ENCODE measurements at places on chromosomes 16 and 17.

GRCh38 chr17:77802333-77802615 lies 156.2 kb upstream of the TNRC6C start:
- DNase-seq = no peak

DNA sequence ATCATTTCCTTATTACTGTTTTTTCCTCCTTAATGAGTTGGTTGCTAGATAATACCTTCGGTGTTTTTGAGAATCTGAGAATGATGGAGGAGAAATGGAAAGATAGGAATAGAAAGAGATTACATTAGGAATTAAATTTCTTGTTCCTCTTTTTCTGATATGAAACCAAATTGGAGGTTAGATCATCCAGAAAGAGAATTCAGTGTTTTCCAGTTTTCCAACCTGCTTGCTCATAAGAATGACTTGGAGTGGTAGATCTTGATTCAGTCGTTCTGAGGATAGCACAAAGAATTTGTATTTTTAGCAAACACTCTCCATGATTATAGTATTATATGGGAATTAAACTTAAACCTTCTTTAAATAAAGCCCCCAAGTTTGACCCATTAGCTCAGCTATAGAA lies 35.9 kb downstream of the PITPNC1 start:
- no peak for DNase-seq

DNA sequence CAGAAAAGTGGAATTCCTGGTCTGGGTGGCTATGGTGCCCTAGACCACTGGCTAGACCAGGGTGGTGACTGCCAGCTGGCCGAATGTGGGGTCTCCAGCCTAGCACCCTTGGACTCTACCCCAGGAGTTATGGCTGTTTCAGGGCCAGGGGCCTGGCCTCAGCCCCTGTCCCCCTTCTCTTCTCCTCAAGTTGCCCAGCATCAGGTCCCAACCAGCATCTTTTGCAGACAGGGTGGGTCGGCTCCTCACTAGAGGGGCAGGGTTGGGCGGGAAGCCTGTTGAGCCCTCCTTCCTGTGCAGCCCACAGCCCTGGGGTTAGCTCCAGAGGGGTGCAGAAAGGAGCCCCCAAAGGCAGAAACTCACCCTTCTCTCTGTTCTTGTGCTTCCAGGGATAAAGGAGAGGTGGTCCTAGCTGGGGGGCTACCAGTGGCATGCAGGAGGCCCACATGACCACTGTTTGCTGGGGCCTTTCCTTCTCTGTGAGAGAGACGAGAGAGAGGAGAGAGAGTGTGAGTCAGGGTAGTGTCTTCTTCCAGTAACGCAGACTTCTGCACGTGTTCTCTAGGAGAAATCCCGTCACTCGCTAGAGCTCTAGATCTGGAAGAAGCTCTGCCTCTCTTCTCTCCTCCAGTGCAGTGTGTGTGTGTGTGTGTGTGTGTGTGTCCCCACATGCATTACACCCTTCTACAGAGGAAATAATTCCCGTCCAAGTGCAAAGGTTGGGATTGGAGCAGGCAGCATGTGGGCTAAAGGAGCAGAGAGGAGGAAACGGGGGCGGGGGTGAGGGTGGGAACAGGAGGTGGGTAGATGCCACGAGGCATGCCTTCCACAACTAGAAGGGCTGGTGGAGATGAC lies 209.4 kb downstream of the SEC14L1 start:
- no peak for DNase-seq

DNA sequence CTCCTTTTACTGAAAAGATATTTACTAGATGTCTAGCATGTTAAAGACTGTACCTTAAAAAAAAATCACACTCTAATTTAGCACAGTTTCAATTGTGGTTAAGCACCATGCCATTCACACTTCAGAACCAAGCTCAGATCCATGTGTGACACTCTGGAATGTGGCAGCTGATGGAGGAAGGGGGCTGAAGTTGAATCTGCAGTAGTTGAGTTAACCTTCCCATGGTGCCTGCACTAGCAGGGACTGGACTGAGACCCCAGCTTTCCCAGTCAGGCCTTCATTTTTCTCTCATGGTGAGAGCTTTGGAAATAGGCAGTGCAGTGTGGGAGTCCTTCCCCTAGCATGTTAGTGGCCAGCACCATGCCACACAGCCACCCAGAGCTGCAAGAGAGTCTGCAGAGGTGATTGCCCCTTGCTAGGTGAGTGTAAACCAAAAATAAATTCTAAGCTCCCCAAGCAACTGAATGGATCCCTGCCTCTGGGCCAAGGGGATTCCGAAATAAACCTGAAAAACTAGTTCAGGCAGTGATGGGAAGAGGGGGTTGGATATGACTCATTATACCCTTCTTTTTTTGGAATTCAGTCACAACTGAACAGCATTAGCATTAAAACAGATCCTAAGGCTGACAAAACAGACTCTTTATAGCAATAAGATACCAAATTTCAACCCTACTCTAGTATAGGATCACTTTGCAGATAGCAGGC lies 208.5 kb downstream of the WWOX start:
- DNase-seq = no peak

GRCh38 chr17:58150394-58150793 lies 2.2 kb downstream of the OR4D1 start:
- no peak for DNase-seq

GRCh38 chr16:9964426-9964825 lies 217.8 kb downstream of the GRIN2A start:
- DNase-seq = no peak

DNA sequence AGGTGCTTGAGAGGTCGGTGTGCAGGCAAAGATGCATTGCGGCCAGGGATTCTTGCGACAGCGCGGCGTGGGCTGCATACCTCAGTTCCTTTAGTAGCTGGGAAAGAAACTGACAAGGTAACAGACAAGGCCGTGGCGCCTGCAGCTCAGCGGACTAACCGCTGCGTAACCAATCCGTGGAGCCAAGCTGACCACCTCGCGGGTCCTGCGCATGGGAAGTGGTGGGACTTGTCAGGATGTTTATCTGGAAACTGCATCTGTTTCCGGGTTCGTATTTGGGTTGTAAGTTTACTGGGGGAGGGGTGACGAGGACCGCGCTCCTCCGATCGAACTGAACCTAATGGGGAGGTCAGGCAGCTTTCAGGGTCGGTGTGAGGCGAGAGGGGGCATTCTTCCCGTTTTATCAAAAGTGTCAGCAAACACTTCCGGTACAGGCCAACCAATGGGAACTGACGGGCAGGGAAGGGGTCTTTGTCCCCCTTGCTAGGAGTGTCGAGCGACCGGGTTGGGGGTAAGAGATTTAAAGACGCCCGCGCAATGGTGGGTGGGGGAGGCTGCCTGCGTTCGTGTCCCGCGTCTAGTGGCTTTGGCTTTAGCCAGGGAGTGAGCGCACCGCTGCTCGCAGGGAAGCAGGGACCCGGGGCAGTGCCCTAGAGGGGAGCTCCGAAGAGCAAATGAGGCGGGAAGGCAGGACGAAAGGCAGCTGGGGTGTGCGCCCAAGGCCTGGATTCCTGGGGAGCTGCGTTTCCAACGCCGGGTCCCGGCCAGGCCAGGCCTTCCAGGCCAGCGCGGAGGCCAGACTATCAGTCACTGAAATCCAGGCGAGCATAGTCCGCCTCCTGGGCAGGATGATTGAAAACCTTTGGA lies 7.0 kb downstream of the IRX6 start:
- DNase-seq = no peak

- DNase-seq = no peak
Measured at GRCh38 chr17:37576281-37576680, 32.9 kb downstream of the SYNRG start.

- DNase-seq = no peak
Measured at GRCh38 chr16:55662644-55663031, 6.8 kb downstream of the SLC6A2 start.

DNA sequence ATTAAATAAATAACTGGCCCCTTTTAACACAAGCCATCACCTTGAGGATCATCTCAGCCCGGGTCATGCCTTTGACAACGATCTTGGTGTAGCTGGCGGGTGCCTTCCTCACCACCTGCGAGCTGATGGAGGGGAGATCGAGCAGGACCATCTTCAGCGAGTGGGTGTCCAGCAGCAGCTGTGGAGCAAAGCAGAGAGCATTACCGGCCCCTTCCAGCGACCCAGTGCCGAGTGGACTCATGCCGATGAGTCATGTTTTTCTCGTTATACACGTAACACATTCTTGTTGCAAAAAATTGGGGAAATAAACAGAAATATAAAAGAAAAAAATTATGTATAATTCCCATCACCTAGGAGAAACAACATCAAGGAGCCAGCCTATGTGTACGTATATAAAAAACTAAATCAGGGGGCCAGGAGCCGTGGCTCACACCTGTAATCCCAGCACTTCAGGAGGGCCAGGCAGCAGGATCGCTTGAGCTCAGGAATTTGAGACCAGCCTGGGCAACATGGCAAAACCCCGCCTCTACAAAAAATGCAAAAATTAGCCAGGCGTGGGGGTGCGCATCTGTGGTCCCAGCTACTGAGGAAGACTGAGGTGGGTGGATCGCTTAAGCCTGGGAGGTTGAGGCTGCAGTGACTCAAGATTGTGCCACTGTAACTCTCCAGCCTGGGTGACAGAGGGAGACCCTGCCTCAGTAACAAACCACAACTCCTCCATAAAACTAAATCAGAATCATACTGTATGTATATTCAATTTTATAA lies 169.1 kb upstream of the RPH3AL start:
- no peak for DNase-seq

DNA sequence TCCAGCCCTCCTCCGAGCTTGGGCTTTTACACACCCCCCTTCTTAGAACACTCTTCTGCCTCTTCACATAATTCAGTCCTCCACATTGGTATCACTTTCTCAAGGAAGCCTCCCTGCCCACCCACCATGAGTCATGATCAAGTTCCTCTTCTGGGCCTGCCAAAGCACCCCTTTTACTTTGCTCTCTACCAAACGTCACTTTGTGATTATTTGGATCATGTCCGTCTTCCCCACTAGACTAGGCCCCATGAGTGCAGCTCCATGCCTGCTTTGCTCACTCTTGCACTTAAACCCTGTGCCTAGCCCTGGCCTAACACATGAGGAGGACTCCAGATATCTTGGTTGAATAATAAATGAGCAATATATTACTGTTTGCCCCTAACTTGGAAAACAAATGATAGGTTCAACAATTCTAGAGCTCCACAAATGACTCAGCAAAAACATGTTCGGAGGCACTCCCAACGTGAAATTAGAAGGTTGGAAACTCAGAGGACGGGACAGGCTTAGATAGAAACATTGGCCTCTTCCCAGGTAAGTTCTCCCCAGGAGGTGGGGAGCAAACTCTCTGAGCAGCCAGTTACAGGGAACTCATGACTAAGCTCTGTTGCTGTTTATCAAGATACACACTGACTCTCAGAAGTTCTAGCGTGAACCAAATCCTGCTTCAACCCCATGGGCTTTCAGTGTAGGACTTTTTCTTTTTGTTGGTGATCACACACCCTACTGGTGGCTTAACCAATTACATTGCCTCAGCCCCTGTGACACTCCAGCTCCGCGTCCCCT lies 28.3 kb downstream of the G6PC1 start:
- no peak for DNase-seq

DNA sequence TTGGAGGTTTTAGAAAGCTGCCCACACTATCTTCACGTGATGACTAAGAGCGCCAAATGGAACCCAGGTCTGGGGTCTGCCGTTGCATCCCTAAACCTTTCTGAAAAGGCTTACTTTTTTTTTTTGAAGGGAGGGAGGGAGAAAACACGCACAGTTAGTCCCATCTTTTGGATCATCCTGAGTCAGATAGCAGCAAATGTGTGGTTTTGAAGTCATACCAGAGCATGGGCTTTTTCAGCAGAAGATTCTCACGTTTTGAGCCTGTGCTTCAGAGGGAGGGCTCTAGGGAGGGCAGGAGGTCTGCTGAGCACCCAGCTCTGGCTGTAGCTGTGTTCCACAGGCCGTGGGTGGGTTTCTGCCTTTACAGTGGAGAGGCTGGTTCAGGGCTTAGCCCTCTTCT lies 194.7 kb downstream of the SNX29 start:
- DNase-seq = no peak

DNA sequence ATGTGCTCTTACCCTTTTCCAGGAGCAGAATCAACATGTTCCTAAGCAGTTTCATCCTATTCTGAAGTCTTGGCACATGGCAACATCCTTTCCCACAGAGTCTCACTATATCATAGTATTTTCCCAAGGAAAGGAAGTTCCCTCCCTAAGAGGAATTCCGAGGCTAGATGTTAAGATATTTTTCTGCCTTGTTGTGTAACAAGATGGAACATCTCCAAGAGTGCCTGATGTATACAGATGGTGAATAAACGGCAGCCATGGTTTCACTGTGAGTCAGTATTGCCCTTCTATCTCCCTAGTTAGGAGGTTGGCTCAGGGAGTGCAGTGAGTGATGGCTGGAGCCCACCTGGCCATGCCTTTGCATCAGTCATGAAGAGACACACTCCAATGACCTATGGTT lies 48.2 kb downstream of the SPACA3 start:
- no peak for DNase-seq

GRCh38 chr17:72640415-72641165 lies 451.9 kb downstream of the SLC39A11 start:
- no peak for DNase-seq

DNA sequence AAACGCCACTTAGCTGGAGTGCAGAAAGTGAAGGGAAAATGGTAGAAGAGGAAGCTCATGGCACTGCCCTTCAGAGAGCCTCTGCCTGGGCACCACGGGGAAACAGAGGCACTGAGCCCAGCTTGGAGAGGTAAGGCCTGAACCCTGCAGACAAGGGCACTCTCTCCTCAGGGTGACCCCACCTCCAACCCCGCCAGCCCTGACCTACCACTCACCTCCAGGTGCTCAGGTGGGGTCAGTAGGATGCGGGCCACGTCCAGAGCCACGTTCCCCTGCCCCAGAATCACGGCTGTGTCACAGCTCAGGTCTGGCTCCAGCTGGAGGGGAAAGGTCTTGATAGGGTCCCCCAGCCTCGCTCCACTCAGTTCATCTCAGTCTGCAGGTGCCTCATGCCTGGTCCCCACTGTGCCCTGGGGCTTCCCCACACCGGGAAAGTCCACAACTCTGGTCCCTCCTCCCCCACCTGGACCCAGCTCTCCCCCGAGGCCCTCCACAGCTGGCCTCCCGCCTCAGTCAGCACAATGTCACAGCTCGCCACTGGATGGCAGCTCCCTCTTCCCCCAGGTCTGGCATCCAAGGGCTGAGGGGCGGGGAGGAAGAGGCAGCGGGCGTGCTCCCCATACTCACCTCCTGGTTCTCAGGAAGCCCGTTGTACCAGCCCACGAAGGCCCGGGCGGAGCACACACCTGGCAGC lies 6.0 kb upstream of the GRIN2C start:
- DNase-seq = no peak

GRCh38 chr16:84593825-84594724 lies 23.8 kb downstream of the COTL1 start:
- no peak for DNase-seq

GRCh38 chr17:3534881-3535252 lies 22.7 kb downstream of the TRPV3 start:
- no peak for DNase-seq

DNA sequence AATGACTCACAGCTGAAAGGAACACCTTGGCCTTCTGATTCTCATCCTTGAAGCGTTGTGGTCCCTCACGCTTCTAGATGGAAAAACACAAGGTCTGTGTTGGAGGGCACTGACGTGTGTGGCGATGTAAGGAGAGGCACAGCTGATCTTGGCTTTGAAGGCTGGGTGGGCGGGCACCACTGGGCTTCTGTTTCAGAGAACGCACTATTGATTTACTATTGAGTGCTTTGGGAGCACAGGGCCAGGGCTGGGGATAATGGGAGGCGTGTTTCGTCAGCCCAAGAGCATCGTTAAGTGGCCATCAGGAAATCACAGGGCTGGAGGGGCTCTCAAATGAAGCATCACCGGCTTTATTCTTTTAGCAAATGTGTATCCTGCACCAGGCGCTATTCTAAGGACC lies 70.7 kb downstream of the CMIP start:
- DNase-seq = peak; percentile 12

GRCh38 chr17:41579484-41580243 lies 7.0 kb downstream of the KRT14 start:
- peak; percentile 91 for DNase-seq

GRCh38 chr17:61662741-61663140 lies 71.7 kb upstream of the NACA2 start:
- no peak for DNase-seq

GRCh38 chr17:38571833-38572668 lies 33.7 kb downstream of the SRCIN1 start:
- DNase-seq = no peak
